ENCODE measurements at places on chromosomes 3 and 15.

DNA sequence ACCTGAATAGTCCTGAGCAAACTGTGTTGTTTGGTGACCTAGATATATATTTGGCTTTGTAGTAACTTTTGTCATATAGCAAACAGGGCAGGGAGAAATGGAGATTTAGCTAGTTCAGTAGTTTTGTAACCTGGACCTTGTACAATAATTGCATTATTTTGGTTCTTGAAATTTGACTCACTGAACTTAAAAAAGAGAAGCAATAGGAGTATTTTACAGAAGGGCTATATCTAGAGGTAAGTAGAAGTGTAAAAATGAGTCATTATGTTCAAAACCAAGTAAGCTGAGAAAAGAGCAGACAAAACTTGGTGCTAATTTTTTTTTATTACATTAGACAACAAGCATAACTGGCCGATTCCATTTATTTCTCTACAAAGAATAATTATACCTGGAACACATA, 505.4 kb downstream of the ZIC1 start:
- DNase-seq = no peak

GRCh38 chr3:59877263-59878037, 827.6 kb upstream of the CFAP20DC start:
- no peak for DNase-seq

GRCh38 chr3:124064050-124064449, 72.1 kb upstream of the ROPN1 start:
- no peak for DNase-seq

DNA sequence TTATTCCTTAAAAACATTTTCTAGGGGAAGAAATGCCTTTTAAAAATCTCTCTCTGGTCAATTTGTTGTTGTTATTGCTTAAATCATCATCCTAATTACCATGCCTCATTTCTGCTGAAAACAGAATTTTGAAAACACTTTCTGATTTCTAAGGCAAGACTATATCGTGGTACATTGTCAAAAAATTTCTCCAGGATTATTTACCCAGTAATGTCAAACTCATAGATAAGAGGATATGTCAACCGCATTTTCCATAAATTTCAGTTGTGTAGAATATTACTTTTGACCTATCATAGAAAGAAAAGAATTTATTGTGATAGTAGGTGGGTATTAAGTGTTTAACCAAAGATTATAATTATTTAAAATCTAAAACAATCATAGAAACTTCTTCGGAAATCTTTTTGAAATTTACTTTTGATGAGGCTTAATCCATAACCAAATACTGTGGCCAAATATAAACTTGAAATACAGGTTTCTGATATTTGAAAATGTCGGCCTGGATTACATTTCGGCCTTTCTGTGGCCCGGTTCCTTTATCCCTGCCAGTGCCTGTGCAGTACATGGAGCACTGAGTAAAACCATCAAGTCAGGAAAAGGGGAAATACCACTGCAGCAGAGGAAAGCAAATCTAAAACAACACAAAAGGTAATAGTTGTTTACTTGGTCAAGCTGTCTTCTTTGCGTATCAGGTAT, 173.4 kb downstream of the MYRIP start:
- DNase-seq = no peak

- no peak for DNase-seq
Measured at GRCh38 chr3:139118835-139119234, 74.1 kb upstream of the PRR23C start.

DNA sequence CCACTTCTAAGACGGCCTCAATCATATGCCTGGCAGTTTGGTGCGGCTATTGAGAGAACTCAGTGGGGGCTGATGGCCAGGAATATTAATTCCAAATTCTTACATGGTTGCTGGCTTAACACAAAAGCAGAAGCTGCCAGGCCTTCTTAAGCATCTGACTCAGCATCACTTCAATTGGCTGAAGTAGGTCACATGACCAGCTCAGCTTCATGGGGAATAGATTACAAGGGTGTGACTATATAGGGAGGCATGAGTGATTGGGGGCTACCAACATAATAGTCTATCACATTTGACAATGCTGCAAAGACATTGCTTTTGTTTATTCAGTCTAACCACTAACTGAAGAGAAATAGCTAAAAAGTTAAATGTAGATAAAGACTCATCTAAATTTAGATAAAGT, 101.6 kb upstream of the ANKRD28 start:
- DNase-seq = no peak

GRCh38 chr3:175381685-175382084, 522.6 kb downstream of the NAALADL2 start:
- DNase-seq = no peak

GRCh38 chr3:111604119-111604518, 9.0 kb upstream of the ZBED2 start:
- no peak for DNase-seq

GRCh38 chr3:10563396-10563795, 58.0 kb upstream of the ATP2B2 start:
- DNase-seq = no peak

GRCh38 chr3:18529631-18530030, 104.5 kb upstream of the SATB1 start:
- DNase-seq = no peak

DNA sequence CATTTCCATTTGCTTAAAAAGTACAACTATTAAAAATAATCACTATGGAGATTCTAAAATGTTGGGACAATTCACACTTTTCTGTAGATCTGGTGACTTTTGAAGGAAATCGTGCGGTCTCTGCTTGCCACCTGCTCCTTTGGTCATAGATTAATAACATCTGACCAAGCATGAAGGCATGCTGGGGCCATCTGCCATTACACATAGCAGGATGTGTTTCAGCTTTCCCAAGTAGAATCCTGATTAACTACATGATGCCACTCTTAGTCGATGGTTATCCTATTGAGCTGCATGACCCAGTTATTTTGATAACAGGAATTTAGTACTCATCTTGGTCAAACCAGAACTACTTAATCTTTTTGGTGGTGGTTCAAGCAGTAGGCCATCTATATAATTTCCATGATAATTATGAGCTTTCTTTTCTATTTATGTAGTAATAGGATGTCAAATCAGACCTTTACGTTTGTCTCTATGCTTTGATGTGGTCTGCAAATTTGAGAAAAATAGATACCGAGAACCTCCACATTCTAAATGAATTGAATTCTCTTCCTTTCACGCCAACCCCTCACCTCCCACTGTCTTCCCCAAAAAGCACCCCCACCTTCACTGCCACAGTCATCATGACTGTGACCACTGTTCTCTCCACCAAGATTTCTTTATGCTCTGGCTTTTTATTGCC, 158.1 kb downstream of the DIPK2A start:
- no peak for DNase-seq

GRCh38 chr3:105399062-105399461, 32.4 kb downstream of the ALCAM start:
- no peak for DNase-seq

DNA sequence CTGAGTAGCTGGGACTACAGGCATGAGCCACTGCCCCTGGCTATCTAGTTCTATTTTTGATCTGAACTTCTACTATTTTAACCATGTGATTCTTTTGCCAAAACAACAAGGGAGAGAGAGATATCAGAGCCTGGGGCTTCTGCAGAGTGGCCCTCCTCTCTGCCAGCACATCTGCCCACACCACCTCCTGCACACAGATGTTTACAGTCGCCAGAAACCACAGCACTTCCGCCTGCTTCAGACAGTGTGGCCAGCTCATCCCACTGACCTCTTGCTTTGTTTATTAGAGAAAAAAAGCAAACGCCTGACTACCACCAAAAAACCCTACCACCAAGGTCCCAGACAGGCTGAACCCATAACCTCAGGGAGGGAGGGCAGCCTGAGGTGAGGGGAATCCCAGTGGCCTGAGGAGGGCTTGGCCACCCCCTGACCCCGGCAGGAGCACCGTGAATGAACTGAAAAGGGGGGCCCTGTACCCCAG, 85.9 kb upstream of the ABHD2 start:
- DNase-seq = no peak

DNA sequence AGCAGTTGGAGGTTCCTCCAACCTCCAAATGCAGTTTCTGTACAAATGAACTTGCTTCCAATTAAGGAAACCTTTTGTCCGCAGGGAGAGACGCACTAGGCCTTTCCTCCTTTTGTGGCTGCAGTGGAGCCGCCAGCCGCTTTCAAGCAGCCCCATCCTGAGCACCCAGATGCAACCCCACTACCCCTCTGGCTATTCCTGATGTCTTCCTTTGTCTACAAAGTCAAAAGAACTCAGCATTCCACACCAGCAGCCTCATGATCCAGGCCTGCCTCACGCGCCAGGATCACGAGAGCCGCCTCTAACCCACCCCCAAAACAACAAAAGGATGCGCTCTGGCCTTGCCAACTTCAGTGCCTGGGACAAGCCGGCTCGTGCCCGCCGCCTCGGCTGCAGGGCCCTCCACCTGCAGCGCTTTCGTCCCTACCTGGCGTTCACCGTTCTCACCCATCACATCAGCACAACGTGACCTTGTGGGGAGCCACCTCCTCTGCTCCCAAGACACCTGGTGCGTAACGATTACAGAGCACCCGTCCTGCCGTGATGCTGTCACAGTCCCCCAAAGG, 48.2 kb upstream of the MUC4 start:
- DNase-seq = no peak

DNA sequence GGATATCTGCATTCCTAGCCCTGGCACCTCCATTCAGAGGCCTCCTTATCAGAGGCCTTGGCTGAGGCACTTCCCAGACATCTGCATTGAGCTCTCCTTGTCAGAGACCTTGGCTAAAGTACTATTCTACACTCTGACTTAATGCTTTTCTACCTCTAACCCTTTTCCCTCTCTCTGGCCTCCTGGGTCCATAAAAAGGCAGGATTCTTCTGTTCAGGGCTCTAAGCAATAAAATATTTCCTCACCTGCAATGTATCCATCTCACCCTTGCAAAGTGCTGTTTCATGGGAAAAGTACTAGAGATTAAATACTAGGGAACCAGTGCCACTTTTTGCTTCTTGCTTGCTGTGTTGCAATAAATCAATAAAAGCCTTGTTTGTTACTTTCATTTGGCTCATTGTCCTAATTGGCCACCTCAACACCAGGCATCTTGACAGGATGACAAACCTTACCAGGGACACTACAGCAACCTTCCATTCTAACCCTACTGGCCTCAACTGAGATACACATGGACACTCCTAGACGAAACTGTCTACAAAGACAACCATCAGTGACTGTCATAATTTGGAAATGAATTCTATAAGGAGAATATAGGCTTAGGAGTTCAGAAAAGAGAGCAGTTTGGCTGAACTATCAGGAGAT, 106.5 kb upstream of the SETMAR start:
- no peak for DNase-seq

- DNase-seq = no peak
Measured at GRCh38 chr15:37137221-37137620, 36.9 kb upstream of the MEIS2 start.

GRCh38 chr3:180325958-180326357, 276.0 kb upstream of the TTC14 start:
- no peak for DNase-seq

- no peak for DNase-seq
Measured at GRCh38 chr3:69531576-69532546, 146.0 kb upstream of the FRMD4B start.

DNA sequence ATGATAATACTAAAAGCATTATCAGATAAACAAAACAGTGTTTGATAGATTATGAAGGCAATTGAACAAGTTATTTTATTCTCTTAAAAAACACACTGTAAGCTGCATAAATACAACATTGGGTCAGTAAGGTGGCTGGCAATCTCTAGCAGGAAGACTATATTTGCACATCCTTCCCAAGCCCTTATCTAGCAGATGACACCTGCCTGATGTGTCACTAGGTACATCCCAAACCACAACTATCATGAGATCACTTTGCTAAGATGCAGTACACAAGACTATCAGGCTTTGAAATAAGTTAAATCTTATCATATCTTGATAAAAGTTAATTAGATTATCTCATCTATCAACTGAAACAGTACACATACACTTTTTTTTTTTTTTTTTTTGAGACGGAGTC, 417.4 kb downstream of the MECOM start:
- DNase-seq = no peak

DNA sequence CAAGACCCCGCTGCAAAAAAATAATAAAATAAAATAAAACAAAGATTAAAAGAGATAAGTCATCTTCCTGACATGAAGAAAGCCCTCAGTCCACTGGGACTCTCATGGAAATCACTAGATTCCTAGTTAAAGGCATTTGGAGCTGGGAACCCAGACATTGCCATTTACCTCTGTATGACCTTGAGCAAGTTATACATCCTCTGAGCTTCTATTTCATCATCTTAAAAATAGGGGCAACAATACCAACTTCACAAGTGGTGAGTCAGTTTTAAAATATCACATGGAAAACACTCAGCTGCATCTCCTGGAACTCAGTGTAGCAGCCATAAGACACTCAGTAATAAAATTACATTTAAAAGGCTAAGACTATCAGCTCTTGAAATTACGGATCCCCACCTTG, 334.8 kb downstream of the ERC2 start:
- DNase-seq = no peak

- no peak for DNase-seq
Measured at GRCh38 chr3:52528586-52529375, 4.9 kb downstream of the NT5DC2 start.

DNA sequence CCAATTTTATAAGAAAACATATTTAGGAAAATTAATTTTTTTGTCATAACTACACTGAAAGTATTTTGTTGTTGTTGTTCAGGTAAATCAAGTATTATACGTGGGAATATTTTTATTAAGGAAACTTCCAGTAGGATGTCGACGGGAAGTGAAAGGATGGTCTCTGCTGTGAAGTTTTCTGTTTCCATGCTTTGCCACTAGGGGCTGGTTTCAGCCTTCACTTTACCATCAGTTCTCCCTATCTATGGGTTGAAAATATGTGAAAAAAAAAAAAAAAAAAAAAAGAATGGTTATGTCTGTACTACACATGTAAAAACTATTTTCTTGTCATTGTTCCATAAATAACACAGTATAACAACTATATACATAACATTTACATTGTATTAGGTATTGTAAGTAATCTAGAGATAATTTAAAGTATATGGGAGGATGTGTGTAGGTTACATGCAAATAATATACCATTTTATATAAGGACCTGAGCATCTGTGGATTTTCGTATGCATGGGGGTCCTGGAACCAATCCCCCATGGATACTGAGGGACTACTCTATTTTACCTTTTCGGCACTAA, 136.7 kb downstream of the SMAD6 start:
- DNase-seq = no peak

GRCh38 chr3:47339951-47340350, 40.9 kb upstream of the PTPN23 start:
- DNase-seq = no peak

- DNase-seq = no peak
Measured at GRCh38 chr3:101862416-101863165, 13.3 kb downstream of the NFKBIZ start.

- DNase-seq = no peak
Measured at GRCh38 chr3:170090601-170090981, 52.8 kb downstream of the GPR160 start.

All from T follicular helper cell (primary cell).